Stimulated activated CD8-positive, alpha-beta memory T cell treated with anti-CD3 and anti-CD28 coated beads, Interleukin-4, amount 100 ng/mL, for 1 hour (primary cell): ENCODE measurements at places on chromosomes 16 and 17.

GRCh38 chr17:43760254-43760852, 1.8 kb upstream of the SOST start:
- DNase-seq, result peak; percentile 70

DNA sequence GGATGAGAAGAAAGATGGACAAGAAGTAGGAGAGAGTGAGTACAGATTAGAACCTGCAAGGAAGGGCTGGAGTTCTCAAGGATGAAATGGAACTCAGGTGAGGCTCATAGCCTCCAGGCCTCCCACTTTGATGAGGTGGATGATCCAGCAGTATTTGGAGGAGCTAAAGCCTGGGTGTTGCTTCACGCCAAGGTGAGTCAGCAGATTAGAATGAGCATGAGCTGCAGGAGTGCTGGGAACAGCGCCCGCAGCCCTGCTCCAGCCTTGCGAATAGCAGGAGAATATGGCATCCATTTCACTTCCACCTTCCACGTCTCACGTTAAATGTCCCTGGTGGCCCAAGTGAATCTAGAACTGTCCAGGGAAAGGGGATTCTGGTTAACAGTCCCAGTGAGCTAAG, 94.4 kb upstream of the CPHXL start:
- no peak for DNase-seq

- no peak for DNase-seq
Measured at GRCh38 chr17:68670967-68671693, 70.0 kb upstream of the FAM20A start.

GRCh38 chr16:20969386-20969785, 68.8 kb downstream of the LYRM1 start:
- no peak for DNase-seq

DNA sequence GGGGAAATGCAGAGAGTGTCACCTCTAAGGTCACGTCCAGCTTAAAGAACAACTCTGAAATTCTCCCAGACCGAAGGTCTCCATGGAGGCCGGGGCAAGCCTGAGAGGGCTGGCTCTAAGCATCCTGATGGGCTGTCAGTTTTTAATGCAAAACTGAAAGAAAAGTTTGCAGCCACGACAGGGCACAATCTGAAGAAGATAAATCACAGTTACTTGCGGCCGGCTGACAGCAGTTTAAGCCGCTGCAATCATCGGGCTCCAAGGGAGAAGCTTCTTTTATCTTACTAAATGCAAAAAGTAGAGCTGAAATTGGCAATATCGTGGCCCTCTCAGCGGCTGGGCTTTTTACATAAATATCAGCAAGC, 168.8 kb downstream of the CYLD start:
- no peak for DNase-seq

- no peak for DNase-seq
Measured at GRCh38 chr16:75062135-75062975, 54.2 kb downstream of the LDHD start.

- DNase-seq, result peak; percentile 17
Measured at GRCh38 chr17:47229535-47230443, 20.6 kb downstream of the MYL4 start.

DNA sequence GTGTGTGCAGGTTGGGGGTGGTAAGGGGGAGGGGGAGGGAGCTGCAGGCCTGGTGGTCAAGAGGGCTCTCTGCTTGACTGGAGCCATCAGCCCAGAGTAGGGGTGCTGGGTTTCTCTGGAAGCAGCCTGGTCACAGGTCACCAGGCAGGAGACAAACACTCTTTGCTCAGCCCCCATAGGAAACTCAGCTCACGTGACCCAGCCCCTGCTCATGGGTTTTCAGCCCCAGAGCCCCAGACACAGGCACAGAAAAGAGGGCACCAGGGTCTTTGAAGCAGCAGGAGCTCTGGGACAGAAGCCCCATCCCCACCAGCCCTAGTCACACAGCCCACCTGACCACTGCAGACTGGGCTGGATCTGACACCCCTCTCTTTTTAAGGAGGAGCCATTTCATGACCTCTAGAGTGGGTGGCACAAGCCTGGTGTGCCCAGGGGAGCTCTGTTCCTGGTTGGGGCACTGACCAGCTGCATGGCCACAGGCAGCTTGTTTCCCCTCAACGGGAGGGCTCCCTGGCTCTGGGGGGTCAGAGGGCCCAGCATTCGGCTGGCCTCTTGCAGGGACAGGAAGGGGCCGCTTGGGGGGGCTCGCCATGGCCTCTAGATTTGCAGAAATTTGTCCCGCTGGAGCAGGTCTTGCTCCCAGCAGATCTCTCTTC, 13.8 kb upstream of the CD79B start:
- DNase-seq, result no peak

DNA sequence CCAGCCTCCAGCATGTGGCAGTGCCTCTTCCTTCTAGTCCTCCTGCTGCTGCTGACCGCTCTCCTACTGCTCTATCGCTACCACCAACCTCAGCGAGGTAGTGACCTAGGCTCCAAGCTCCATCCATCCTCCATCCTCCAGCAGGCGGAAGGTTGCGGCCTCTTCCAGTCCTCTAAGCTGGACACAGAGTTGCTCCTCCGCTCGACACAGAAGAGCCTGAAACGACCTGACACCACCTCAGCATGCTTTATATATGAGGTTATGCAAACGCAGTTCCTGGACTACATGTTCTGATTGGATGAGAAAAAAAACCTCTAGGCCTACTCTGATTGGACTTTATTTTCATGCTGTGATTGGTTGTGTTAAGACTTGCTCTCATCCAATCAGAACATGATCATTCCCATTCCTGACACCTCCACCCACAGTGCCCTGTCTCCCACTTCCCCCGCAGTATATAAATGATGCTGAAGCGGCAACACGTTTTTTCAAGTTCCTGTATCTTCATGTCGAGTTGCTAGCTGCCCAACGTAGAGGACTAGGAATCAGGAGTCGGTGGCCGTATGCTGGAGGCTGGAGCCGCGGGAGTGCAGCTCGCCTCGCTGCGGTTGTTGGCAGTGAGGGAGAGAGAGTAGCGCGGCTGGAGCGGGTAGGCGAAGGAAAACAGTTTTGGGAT, 398.1 kb downstream of the KCNJ18 start:
- no peak for DNase-seq

DNA sequence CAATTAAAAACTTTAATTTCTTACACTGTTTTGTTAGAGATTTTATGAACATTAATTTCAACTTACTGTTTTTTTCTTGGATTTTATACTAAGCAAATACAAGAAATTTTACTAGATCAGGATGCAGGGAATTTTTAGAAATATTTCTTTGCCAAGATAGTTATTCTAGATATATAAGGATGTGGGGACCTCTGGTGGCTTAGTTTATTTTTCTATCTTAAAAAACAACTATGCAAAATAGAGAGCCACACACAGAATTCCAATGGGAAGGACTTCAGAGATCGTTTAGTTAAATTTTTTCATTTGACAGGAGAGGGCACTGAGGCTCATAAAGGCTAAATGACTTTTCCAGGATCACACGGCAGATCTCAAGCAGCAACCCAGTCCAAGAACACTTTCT, 23.0 kb upstream of the CAPNS2 start:
- DNase-seq, result no peak

GRCh38 chr16:58094791-58095574, 34.2 kb downstream of the CFAP20 start:
- DNase-seq, result no peak

- DNase-seq, result no peak
Measured at GRCh38 chr17:77721846-77722160, 236.7 kb upstream of the TNRC6C start.

DNA sequence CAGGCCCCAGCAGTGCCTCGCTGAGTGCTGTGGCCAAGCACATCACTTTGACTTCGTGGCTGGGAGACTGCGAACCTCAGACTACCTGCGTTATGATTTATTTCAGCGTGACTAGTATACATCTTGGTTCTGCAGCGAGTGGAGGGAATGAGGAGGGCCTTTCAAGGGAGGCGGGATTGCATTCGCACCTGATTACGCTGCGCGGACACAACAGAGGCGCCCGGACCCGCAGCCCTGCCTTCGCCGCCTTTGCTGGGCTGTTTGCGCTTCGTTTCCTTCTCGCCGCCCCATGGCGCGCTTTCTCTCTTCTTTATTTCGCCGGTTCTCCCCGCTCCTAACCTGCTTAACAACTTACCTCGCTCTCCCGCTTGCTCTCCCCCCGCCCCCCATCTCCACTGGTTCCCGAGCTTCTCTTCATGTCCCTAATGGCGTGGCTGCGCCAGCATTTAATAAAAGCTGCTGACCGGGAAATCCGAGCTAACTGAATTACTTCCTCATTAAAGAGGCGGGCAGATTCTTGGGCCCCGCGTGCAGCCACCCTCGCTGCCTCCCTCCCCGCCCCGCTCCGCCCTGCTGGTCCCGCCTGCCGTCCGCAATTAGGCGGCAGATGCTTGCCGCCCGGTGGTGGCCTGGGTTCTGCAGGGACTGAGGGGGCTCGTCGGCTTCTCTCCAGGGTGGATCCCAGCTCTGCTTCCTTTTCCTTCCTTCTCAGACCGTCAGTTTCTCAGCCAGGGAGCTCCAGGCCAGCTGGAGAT, 257.6 kb upstream of the SDK2 start:
- no peak for DNase-seq

DNA sequence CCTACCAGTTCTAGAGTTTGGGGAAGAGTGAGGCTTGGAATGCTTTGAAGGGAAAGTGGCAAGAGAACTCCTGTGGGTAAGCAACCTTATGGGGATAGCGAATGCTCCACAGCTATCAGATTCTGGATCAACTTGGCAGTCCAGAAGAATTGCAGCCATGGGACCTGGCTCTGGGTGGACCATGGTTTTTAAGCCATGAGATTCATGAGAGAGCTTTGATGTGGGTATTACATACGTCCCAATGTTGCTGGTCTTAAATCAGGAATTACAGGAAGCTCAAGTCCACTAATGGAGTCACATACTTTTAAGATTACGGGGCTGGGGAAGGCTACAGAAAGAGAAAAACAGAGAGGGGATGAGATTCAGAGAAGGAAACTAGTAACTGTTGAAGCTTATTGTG, 142.5 kb upstream of the ELAC2 start:
- DNase-seq, result no peak

- no peak for DNase-seq
Measured at GRCh38 chr16:20726661-20727060, 15.0 kb downstream of the THUMPD1 start.

- no peak for DNase-seq
Measured at GRCh38 chr17:82703036-82703745, 4.7 kb upstream of the RAB40B start.

GRCh38 chr17:28871056-28871579, 16.3 kb downstream of the ERAL1 start:
- DNase-seq, result no peak

GRCh38 chr16:79519448-79519847, 81.1 kb downstream of the MAF start:
- no peak for DNase-seq

DNA sequence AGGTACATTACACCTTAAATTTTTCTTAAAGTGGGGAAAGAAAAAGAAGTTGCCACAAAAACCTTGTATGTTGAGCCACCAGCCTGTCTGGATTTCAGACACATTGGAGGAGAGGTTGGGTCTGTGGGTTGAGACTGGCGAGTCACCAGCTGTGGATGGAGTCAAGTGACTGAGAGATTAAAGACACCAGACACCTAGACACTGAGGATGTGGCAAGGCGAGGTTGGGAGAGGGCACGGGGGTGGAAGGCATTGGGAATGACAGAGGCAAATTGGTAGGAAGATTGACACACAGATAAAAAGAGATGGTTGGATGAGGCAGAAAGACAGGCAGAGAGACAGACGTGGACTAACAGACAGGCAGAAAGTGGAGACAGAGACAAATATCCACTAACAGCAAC, 49.6 kb downstream of the KCNJ12 start:
- no peak for DNase-seq

- DNase-seq, result no peak
Measured at GRCh38 chr17:82864713-82865248, 25.0 kb upstream of the ZNF750 start.

- no peak for DNase-seq
Measured at GRCh38 chr16:87446479-87446878, 46.3 kb downstream of the ZCCHC14 start.

DNA sequence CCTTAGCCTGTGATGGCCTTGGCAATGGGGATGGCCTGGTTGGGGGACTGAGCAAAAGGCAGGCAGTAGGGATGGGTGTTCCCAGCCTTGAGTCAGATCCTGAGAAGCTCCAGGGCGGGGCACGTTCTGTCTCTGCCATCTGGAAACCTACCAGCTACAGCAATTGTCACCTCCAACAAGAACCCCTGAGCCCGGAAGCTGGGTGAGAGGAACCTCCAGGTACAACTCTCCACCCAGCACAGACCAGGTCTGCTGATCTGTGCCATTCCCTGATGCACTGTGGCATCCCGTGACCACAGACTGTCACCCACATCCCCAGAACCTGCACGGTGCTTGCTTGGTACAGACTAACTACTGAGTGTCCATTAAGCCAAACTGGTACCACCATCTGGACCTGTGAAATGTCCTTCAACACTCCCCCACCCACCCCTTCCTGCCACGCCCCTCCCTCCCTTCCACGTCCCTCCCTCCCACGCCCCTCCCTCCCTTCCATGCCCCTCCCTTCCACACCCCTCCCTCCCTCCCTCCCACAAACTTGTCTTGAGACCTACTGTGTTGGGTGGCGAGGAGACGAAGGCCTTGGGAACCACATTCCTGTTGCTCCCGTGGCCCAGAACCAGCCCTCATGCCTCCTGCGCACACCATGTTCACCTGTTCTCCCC, 16.6 kb downstream of the MYO15B start:
- DNase-seq, result no peak

DNA sequence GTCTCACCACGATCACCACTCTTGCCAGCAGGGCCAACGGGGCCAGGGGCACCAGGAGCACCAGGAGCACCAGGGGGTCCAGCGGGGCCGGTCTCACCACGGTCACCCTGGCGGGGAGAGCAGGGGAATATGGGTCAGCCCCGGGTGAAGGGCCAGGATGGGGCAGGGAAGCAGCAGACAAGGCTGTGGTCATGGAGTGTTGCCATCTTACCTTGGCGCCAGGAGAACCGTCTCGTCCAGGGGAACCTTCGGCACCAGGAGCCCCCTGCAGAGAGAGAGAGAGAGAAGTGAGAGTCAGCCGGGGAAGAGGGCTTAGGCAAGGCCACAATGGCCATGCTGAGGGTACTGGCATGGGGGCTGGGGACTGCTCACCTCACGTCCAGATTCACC, 12.9 kb downstream of the COL1A1 start:
- DNase-seq, result no peak

DNA sequence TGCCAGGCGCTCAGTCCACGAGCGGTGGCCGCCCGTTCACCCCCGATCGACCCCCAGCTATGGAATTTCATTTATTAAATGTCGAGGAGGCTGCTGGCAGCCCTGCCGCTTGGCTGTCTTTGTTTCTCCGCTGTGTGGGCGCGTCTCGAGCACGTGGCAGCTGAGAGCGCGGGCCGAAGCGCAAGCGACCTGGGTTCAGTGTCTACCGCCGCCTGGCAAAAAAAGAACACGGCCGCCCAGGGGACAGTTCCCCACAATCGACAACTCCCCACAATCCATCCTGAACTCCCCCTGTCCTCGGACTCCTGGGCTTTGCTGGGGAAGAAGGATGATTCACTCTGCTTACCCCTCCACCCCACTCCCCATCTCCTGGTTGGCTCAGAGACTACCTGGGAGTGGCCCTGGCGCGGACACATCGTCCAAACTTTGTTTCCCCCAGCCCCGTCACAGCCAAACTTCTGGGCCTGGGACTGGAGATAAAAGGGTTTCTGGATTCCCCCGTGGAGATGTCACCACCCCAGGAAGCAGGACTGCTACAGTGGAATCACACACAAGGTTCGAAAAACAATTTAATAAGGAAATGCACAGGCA, 1.7 kb upstream of the ANKRD13B start:
- DNase-seq, result no peak

GRCh38 chr16:674968-675883, at the start of gene RHBDL1:
TSS of gene RHBDL1 (plus strand) at chr16:675671. CDS start at chr16:675791, 120 bp downstream.
- no peak for DNase-seq
